Type B pancreatic cell (in vitro differentiated cells): ENCODE measurements at places on chromosomes 1 and 21. TPM values are rescaled to one million over a fixed set of nuclear protein-coding genes. Genes with fewer than 3 reads are reported as not detected.

DNA sequence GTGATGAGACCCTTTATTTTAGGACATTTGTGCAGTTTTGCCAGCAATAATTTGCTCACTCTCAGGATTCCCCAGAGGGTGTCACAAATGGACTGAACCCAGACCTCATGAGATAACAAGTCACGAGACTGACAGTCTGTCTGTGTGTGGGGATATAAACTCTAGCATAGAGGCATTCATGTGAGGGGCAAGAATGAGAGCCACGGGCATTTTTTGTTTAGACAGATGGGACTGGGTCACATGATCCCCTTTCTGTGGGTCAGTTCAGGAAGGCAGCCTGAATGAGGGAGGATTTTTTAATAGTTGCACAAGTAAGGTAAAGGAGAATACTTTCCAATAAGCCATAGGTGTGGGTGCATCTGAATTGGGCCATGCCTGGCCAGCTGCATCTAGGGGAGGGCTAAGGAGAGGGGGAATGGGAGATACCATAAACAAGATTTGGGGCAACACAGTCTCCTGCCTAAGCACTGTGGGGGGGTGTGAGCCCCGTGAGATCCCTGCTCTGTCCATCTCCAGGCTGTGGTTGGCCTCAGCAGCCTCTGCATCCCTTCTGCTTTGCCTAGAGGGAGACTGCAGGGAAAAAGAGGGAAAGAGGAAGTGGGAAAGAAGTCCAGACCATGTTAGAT, 66.6 kb downstream of the NAV1 start:
- DNase-seq = no peak
- H3K36me3 ChIP-seq = no peaks in the 10 kb centered on the region
- H3K27ac ChIP-seq = no peak overlapping the region
- H3K27me3 ChIP-seq = no peaks in the 10 kb centered on the region
- no peak overlapping the region for H3K4me3 ChIP-seq

- H3K27ac ChIP-seq = no peak overlapping the region
- H3K27me3 ChIP-seq = no peaks in the 10 kb centered on the region
- H3K4me1 ChIP-seq = peaks cover 6% of the 10 kb centered on the region
- H3K36me3 ChIP-seq = no peaks in the 10 kb centered on the region
- DNase-seq = no peak
- no peak overlapping the region for H3K4me3 ChIP-seq
Measured at GRCh38 chr1:87121711-87122163, 206.9 kb upstream of the LMO4 start.

- no peaks in the 10 kb centered on the region for H3K27me3 ChIP-seq
- H3K4me1 ChIP-seq = peaks cover 14% of the 10 kb centered on the region
- no peak overlapping the region for H3K4me3 ChIP-seq
- no peaks in the 10 kb centered on the region for H3K36me3 ChIP-seq
- no peak overlapping the region for H3K27ac ChIP-seq
- DNase-seq = no peak
Measured at GRCh38 chr21:35810431-35810970, 249.8 kb downstream of the SETD4 start.

DNA sequence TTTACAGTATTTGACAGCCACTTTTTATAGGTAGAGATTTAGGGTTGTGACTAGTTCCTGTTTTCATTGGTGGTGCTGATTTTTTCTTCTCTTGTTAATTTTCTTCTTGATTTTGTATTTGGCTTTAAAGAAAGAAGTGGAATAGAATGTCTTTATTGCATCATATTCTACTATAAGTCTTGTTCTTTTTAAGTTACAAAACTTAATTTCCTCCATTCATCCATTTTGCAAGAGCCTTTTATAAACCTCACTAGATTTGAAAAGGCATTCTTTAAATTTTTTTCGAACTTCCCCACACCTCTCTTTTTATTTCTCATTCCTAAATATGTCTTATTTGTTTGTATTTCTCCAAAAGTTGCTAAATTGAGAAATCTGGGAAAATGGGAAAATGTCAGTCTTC, 1368.6 kb upstream of the ADGRL4 start:
- no peak overlapping the region for H3K27ac ChIP-seq
- H3K4me3 ChIP-seq = no peak overlapping the region
- H3K27me3 ChIP-seq = peaks cover 4% of the 10 kb centered on the region

The ERICH3 gene
- total RNA-seq = 0.24 and 0.29 TPM in 2 replicates

- peaks cover 9% of the 10 kb centered on the region for H3K36me3 ChIP-seq
- no peak for DNase-seq
- no peaks in the 10 kb centered on the region for H3K27me3 ChIP-seq
Measured at GRCh38 chr1:203871114-203871880, 9.9 kb downstream of the SNRPE start.

GRCh38 chr1:6614019-6614928, 743 bp downstream of the PHF13 start:
- no peak for DNase-seq
- peak overlapping the region; percentile 88 for H3K4me3 ChIP-seq
- H3K4me1 ChIP-seq = peaks cover 18% of the 10 kb centered on the region
- H3K27ac ChIP-seq = no peak overlapping the region
- H3K27me3 ChIP-seq = no peaks in the 10 kb centered on the region

DNA sequence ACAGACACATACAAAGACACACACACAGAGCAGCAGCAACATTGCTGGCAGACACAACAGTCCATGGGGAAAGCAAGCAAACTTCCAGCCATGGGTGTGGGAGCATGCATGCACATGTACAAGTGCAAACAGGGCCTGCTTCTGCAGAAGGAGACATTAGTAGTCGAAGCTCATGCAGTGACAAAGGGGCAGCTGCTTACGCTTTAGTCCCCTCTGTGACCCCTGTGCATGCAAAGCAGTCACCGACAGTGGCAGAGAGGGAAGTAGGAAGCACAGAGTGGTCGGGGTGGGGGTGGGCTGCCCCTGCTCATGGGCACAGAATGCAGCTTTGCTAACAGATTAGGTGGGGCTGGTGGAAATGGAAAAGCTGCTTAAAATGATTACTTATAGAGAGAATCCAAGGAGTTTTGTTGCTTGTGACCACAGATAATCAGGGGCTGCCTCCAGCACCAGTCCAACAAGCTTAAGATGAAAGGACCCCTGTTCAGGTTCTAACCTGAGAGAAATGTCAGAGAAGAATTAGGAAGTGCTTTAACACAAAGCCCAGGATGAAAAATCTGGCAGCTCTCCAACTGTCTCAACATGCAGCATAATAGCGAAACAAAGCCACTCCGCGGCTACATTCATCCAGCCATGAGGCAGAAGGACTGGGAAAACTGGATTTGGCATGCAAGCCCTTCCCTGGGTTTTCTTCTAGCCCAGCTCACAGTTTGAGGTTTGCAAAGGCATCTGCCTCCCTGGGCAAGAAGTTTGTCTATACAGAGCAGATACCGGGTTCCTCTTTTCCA, 378.9 kb downstream of the KCNH1 start:
- H3K27ac ChIP-seq = peak overlapping the region; percentile 76
- peaks cover 20% of the 10 kb centered on the region for H3K4me1 ChIP-seq
- DNase-seq = no peak
- no peak overlapping the region for H3K4me3 ChIP-seq
- no peaks in the 10 kb centered on the region for H3K36me3 ChIP-seq

DNA sequence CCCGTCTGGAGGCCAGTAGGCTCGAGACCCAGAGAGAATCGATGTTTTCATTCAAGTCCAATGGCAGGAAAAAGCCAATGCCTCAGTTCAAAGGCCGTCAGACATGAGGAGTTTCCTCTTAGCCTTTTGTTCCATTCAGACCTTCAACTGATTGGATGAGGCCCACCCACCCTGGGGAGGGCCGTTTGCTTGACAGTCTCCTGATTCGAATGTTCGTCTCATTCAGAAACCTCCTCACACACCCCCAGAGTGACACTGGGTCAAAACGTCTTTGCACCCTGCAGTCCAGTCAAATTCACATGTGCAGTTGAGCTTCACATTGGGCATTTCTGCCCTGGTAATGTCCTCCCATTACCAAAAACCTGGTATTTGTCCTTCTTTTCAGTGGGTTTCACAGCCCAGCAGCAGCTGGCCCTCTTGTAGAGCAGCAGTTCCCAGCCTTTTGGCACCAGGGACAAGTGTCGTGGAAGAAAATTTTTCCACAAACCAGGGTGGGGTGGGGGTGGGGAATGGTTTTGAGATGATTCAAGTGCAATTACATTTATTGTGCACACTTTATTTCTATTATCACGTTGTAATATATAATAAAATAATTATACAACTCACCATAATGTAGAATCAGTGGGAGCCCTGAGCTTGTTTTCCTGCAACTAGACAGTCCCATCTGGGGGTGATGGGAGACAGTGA, 40.1 kb downstream of the RSPH1 start:
- no peak for DNase-seq
- no peak overlapping the region for H3K4me3 ChIP-seq
- H3K27ac ChIP-seq = no peak overlapping the region

The CALML6 gene
- 0.36 and 0.65 TPM in 2 replicates for total RNA-seq

The LCE3D gene
- total RNA-seq = not detected in 2 replicates

The C1orf94 gene
- not detected in 2 replicates for total RNA-seq

DNA sequence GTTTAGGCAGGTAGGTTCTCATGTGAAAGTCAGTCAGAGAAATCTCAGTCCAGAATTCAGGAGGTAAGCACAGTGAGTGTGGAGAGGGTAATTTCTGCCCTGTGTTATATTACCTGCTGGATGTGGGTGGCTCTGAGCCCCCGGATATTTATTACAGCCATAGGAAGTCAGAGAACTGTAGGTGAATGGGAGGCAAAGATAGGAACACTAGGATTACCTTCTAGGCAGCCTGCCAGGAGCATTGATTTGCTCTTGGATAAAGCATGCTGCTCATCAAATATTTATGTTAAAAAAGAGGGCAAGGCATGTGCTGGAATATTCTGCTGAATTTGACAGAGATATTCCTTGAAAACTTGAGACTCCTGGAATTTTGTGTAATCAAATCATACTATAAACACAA, 8.5 kb downstream of the GNG12 start:
- H3K36me3 ChIP-seq = peaks cover 8% of the 10 kb centered on the region
- no peak overlapping the region for H3K27ac ChIP-seq
- DNase-seq = no peak
- H3K4me1 ChIP-seq = peaks cover 5% of the 10 kb centered on the region
- no peaks in the 10 kb centered on the region for H3K27me3 ChIP-seq
- no peak overlapping the region for H3K4me3 ChIP-seq

The CASZ1 gene
- total RNA-seq = 15.7 and 37.5 TPM in 2 replicates

The NLRP3 gene
- not detected in 2 replicates for total RNA-seq

DNA sequence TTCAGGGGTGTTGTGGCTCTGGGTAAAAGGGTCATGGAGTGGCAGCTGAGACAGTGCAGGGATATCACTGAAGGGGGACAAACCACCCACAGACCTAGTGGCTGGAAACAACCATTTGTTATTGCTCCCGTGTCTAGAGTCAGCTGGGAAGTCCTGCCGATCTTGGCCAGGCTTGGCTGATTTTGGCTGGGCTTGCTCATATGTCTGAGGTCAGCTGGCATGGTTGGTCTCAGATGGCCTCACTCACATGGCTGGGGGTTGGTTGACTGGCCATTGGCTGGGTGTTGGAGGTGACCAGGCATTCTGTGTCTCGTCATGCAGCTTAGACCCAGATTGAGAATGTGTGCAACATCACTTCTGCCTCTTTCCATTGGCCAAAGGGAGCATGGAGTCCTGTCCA, 203.8 kb upstream of the POU3F1 start:
- peaks cover 15% of the 10 kb centered on the region for H3K4me1 ChIP-seq
- no peaks in the 10 kb centered on the region for H3K36me3 ChIP-seq
- H3K27ac ChIP-seq = no peak overlapping the region
- no peak overlapping the region for H3K4me3 ChIP-seq
- no peak for DNase-seq

The UBAP2L gene
- total RNA-seq = 188 and 216 TPM in 2 replicates

The FMN2 gene
- total RNA-seq = 2.4 and 4.3 TPM in 2 replicates

DNA sequence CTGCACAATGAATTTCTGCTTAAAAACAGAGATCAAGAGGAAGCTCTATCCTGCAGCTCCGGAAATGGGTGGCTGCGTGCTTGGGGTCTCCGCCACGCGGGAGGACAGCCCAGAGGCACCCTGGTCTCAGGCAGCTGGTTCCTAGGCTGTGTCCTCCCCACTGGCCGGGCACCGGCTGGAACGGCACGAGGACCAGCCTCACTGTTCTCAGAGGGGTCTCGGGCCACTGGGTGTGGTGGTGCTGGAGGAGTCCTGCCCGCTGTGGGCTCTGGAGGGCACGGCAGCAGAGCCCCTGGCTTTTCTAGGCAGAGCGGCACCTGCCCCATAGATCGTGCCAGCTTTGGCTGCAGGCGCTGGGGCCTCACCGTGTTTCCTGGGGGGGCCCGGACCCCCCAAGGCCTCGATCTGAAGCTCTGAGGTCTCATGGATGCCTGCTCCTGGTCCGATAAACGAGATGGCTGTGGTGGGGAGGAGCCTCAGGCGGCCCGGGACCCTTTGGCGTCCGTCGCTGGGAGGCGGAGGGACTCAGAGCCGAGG, 8.2 kb upstream of the RNF223 start:
- H3K4me3 ChIP-seq = no peak overlapping the region
- H3K27ac ChIP-seq = no peak overlapping the region
- no peaks in the 10 kb centered on the region for H3K36me3 ChIP-seq
- no peaks in the 10 kb centered on the region for H3K4me1 ChIP-seq
- peak; percentile 67 for DNase-seq

The E2F2 gene
- total RNA-seq = 8.4 and 9.4 TPM in 2 replicates

The ASPM gene
- 13.0 and 38.6 TPM in 2 replicates for total RNA-seq

The HSPA6 gene
- total RNA-seq = 0.77 and 1.0 TPM in 2 replicates

- H3K27me3 ChIP-seq = peaks cover 4% of the 10 kb centered on the region
- no peaks in the 10 kb centered on the region for H3K4me1 ChIP-seq
- H3K27ac ChIP-seq = no peak overlapping the region
- no peak overlapping the region for H3K4me3 ChIP-seq
Measured at GRCh38 chr21:46077674-46078101, 20.2 kb upstream of the COL6A2 start.

GRCh38 chr1:29800522-29800956, 564.2 kb downstream of the PTPRU start:
- H3K36me3 ChIP-seq = no peaks in the 10 kb centered on the region
- no peak for DNase-seq
- peaks cover 5% of the 10 kb centered on the region for H3K27me3 ChIP-seq
- H3K4me1 ChIP-seq = peaks cover 27% of the 10 kb centered on the region
- no peak overlapping the region for H3K27ac ChIP-seq

The VANGL2 gene
- total RNA-seq = 19.8 and 67.3 TPM in 2 replicates

GRCh38 chr1:65725064-65725463, 67.6 kb upstream of the PDE4B start:
- no peak overlapping the region for H3K27ac ChIP-seq
- no peaks in the 10 kb centered on the region for H3K4me1 ChIP-seq
- DNase-seq = no peak
- no peaks in the 10 kb centered on the region for H3K36me3 ChIP-seq
- H3K4me3 ChIP-seq = no peak overlapping the region

The CFAP126 gene
- total RNA-seq = 0.76 and 13.5 TPM in 2 replicates

- no peak for DNase-seq
- no peak overlapping the region for H3K27ac ChIP-seq
- peaks cover 8% of the 10 kb centered on the region for H3K4me1 ChIP-seq
- H3K27me3 ChIP-seq = peaks cover 13% of the 10 kb centered on the region
- H3K36me3 ChIP-seq = no peaks in the 10 kb centered on the region
- no peak overlapping the region for H3K4me3 ChIP-seq
Measured at GRCh38 chr21:44749759-44750674, 38.6 kb upstream of the TSPEAR start.
